ENCODE measurements at places on chromosomes 12 and 14.

DNA sequence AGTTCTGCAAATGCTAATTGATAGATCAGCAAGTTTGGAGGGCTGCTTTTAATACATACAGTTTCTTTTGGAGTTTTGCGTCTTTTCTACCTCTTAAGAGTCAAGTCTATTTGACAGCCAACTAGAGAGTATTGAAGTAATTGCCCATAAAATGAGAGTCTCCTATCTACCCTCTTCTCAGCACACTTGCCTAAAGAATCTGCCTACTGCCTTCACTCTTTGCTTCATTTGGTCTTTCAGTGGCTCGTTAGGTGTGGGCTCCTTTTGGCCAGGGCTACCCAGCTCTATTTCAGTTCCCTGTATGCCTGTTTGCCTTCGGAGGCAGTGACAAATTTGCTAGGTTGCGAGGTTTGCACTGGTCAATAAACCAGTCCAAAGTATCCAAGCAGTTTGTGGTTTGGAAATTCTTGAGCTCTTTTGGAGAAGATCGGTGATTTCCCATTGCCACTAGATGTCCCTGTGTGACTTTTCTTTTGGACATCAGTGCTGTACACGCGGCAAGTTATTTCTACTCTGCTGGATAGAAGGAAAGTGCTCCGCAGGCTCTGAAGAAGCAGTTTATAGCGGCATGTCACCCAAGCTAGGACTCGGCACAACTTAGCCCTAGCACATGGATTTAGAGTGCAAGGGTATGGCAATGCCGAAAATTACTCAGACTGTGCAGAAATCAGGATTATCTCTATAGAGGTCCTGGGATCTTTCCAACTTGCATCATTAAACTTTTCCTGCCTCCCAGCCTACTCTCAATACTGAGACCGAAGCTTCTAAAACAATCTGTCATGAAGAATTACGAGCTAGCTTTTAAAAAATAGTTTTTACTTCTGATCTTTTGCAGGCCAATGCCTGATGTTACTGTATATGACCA lies 38.6 kb downstream of the MGST1 start:
- DNase-seq, result no peak

GRCh38 chr12:53870117-53870516 lies 68.5 kb upstream of the HOXC13 start:
- no peak for DNase-seq

DNA sequence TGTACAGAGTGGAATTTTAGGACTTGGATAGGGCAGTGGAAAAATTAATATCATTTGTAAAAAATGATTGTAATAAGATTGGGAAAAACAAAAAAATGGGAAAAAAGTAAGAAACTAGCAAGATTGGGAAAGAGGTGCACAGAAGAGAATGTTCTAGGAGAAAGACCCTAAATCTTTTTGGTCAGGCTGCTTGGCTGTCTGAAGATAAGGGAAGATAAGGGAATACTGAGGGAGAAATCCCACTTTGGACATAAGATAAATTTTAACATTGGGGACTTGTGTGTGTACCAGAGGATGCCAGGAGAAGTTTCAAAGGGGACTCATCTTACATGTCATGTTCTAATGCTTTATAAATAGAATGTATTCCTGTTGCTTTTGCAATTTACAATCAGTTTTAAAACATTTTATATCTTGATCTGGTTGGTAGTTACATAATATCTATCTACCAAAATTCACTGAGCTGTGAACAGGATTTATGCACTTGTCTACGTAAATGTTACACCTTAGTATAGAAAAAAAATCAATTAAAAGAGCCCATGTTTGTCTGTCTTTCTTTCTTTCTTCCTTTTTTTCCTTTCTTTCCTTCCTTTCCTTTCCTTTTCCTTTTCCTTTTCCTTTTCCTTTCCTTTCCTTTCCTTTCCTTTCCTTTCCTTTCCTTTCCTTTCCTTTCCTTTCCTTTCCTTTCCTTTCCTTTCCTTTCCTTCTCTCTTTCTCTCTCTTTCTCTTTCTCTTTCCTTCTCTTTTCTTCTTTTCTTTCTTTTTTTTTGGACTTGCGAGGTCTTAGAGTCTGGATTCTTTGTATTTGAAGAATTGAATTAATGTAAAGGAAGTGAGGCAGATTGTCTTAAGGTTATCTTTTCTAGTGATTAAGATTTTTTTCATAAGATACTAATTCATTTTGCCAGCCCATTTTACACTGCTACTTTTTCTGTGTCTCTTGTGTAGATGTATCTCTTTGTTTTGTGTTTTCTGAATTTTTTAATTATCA lies 66.1 kb downstream of the KTN1 start:
- no peak for DNase-seq

- no peak for DNase-seq
Observed at GRCh38 chr14:101872346-101872745, 92.0 kb upstream of the DYNC1H1 start.

DNA sequence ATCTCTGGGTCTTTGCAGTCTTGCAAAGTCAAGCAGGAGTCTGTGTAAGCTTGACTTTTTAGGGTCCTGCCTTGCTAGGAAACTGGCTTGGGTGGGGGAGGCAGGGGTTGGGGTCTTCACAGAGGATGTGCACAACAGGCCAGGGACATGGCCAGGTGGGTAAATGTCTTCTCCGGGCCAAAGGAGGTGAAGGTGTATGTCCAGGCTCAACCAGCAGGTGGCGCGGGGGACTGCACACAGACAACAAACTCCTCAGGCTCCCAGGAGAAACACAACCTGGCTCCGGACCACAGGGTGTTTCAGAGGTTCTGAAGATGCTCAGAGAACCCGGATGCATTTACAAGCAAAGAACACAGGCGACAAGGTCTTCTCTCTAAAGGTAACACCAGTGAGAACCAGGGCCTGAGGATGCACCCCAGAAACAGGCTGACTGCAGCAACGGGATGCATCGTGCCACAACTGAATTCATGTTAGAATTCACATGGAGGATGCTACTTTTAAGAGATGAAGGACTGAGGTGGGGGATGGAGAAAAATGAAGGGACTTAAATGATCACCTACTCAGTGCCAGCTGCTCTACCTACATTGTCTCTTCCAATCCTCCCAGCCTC lies 56.0 kb downstream of the PLEKHG3 start:
- peak; percentile 50 for DNase-seq

GRCh38 chr14:76687611-76688382 lies 73.5 kb upstream of the VASH1 start:
- no peak for DNase-seq

DNA sequence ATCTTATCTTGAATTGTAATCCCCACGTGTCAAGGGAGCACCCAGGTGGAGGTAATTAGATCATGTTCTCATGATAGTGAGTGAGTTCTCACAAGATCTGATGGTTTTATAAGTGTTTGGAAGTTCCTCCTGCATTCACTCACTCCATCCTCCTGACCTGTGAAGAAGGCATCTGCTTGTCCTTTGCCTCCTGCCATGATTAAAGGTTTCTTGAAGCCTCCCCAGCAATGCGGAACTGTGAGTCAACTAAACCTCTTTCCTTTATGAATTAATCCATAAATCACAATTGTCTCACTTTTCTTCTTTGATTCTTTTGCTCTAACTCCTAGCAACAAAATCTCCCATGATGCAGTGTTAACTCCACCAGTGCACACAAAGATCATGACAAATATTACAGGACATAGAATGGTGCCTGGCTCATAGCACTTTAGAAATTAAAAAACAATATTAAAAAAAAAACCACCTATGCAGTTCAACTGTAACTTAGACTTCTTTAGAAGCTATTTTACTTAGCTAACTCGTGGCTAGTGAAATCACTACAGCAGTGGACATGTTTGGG lies 37.6 kb upstream of the MGAT4C start:
- DNase-seq, result no peak

DNA sequence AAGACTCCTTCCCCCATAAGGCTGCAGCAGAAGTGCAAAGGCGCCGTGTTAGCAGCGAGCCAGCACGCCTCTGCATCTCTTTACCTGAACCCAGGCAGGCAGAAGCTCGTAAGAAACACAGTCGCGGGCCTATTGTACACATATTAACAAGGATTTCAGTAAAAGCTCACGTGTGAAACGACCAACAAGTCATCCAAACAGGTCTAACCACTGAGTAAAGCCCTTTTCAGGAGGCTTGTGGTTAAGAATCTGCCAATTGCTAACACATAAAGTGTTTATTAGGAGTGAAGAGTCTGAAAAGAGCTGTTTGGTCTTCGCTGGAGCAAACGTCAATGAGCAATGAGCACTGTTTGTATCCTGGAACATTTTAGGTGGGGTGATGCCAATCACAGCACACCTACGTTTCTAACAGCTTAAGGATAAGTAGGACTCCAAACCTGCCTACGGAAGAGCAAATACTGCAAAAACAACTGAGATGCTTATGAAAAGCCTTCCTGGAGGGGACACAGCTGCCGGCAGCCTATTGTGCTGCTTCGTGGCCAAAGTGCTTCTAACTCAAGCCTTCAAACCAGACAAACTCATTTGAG lies 43.1 kb downstream of the PRKAB1 start:
- no peak for DNase-seq

DNA sequence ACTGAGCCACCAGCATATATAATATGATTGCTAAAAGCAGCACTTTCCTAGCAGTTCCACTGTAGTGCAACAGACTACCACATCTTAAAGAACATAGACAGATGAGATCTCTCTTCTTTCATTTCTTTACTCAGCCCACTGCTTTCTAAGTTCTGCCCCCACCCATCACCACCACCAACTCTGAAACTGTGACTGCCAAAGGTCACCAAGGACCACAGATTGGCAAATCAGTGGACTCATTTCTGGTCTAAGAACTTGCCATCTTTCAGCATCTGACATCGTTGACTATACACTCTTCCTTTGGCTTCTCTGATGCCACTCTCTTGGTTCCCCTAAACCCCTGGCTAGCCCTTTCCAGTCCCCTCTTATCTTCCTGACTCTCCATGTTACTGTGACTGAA lies 38.4 kb downstream of the IFNG start:
- no peak for DNase-seq

- no peak for DNase-seq
Observed at GRCh38 chr12:105740970-105741725, 397.6 kb downstream of the NUAK1 start.

DNA sequence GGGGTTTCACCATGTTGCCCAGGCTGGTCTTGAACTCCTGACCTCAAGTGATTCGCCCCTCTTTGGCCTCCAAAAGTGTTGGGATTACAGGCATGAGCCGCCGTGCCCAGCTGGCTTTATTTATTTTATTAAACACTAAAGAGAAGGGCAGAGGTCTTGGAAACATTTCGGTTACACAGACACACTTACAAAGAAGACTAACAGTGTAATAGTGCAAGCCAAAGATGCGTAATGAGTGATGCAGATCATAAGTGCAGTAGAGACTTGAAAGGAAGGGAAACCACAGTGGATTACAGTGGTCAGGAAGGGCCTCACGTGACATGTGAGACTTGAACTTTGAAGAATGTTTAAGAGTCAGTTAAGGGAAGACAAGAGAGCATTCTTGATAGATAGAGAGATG lies 33.9 kb upstream of the CDK17 start:
- peak; percentile 42 for DNase-seq

- DNase-seq, result no peak
Observed at GRCh38 chr12:17841496-17841895, 248.5 kb downstream of the RERGL start.

All from activated T-cell treated with anti-CD3 and anti-CD28 coated beads for 1 hour (primary cell).